ENCODE measurements at places on chromosomes 13 and 19.

- DNase-seq = no peak
Observed at GRCh38 chr13:35841060-35841521, 290.1 kb downstream of the DCLK1 start.

DNA sequence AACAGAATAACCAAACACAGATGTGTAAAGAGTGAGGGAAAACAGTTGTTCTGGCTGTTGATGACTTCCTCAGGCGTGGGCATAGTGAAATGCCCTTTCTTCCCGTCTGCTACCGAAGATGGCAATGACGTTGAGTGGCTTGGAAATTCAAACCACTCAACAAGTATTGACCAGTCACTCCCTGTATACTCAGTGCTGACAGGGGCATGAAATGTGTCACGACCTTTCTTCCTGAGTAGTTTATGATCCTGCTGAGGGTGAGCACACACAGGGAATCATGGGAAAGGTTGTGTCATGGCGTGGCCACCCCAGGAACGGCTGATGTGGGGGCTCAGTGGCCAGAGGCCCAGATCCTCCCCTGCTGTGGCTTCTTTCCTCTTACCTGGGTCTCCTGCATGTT, 87.8 kb upstream of the C1QTNF9B start:
- no peak for DNase-seq

DNA sequence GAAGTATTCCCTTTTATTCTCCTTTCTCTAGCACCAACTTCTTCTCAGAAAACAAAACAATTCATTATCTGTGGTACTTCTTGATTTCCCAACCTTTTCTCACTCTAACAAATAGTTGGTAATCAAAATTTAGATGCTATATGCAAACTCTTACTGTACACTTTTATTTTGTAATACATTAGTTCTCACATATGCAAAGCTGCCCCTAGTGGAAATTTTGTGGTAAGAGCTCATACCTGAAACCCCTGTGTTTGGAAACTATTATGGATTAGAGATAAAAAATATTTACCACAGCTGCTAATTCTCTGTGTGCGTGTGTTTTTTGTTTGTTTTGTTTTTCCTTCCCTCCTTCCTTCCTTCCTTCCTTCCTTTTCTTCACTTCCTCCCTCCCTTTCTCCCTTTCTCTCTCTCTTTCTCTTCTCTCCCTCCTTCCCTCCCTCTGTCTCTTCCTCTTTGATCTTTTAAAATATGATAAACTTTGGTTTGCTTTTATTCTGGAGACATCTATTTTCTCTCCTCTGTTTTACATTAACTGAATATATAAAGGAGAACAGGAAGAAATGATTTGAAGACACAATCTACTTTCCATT, 537.4 kb downstream of the SLITRK6 start:
- no peak for DNase-seq

GRCh38 chr13:32237681-32238080, 77.5 kb downstream of the ZAR1L start:
- DNase-seq = no peak

- DNase-seq = no peak
Observed at GRCh38 chr13:113009743-113010509, 40.9 kb downstream of the MCF2L start.

- no peak for DNase-seq
Observed at GRCh38 chr19:34454091-34454490, 25.9 kb downstream of the UBA2 start.

DNA sequence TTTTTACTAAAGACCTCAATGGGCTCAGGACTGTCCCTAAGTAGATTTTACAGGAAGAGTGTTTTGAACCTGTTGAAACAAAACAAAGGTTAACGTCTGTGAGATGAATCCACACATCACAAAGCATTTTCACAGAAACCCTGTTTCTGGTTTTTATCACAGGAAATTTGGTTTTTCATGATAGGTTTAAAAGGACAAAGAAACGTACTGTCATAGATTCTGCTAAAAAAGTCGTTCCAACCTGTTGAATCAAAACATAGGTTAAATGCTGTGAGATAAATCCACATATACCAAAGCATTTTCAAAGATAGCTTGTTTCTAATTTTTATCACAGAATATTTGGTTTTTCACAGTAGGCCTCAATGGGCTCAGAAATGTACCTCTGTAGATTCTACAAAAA, 1531.0 kb downstream of the UQCRFS1 start:
- no peak for DNase-seq

- DNase-seq = no peak
Observed at GRCh38 chr19:49431330-49431749, 6.2 kb downstream of the GFY start.

DNA sequence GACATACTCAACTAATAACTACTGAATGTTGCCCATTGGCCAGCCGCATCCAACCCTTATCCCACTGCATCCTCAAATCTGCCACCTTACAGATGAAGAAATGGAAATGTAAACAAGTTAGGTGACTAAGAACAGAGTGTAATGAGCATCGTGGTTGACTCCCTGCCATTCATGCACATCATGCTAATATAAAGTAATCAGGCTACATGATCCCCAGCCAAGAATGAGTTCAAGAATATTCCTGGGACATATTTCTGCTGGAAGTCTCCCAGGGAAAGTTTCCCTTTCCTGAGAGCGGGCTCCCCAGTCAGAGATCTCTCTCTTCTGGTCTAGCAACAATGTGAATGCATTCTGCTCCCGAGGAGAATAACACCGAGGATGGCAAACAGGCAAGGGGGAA, 55.9 kb upstream of the SERP2 start:
- DNase-seq = no peak

DNA sequence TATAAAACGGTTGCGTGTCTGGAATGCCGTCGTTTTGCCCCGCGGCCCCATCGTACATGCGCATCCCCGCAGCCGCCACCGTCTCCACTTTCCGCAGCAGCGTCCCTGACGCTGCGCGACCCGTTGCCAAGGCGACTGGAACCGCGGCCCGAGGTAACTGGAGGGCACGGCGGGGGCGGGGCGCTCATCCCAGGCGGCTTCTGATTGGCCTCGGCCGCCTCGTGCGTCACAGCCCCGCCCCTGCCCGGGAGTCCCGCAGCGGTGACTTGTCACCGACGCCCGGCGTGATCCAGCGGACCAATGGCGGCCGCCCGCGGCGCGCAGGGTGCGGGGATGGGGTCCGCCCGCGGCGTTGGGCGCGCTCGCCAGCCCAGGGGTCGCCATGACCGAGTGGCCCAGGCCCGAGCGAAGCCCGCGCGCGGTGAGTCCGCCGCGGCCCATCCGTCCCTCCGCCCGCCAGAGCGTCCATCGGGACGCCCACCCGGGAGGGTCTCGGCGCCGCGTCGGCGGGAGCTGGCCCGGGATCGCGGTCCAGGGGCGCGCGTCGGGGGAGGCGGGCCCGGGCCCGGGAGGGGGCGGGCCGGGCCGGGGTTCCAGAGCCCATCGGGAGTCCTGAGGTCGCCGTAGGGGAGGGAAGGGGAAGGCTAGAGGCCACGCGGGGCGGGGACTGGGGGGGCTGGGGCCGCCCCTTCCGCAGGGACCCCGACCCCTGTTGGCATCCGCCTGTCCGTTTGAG, at the start of gene ZSCAN1:
TSS of gene ZSCAN1 (plus strand) at position 285 of the 736 bp plus-strand sequence. CDS start 3,812 bp downstream, outside the sequence.
- DNase-seq = no peak

- no peak for DNase-seq
Observed at GRCh38 chr13:94620286-94620896, 18.7 kb downstream of the GPR180 start.

DNA sequence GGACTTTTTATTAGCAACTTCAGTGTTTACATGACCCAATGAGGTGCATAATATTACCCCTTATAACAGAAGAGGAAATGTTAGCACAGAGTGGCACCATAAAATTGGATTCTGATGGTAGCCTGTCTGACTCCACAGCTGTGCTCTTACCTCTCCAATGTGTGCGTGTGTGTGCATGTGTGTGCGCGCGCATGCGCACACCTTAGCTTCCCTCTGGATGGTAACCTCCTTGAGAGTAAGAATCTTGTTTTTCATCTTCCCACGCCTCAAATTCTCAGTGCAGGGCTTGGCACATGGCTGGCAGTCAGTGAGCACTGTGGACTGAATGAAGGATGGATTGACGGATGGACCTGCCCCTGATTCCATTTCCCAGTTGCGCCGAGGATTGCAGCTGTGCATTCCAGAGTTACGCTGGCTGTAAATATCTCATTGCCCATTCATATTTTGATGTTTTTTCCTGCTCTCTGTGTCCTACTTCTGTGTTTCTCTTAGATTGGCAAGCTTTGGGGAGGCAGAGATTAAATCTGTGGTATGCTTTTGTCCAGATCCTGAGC, 99.2 kb upstream of the WASF3 start:
- DNase-seq = no peak

GRCh38 chr13:98473788-98474144, 103.1 kb downstream of the STK24 start:
- no peak for DNase-seq

GRCh38 chr19:18742324-18742723, 48.8 kb downstream of the COMP start:
- DNase-seq = no peak

GRCh38 chr19:41694831-41695635, 7.0 kb upstream of the CEACAM7 start:
- DNase-seq = no peak

GRCh38 chr13:36822785-36823184, 3.8 kb downstream of the RFXAP start:
- no peak for DNase-seq

- peak; percentile 48 for DNase-seq
Observed at GRCh38 chr19:40274585-40275544, 10.3 kb downstream of the AKT2 start.

- DNase-seq = no peak
Observed at GRCh38 chr13:110265341-110265681, 41.6 kb downstream of the COL4A1 start.

- no peak for DNase-seq
Observed at GRCh38 chr13:80979035-80979641, 638.2 kb upstream of the SPRY2 start.

- DNase-seq = no peak
Observed at GRCh38 chr13:23709536-23709935, 139.3 kb downstream of the TNFRSF19 start.

GRCh38 chr13:93859716-93860115, 619.8 kb downstream of the DCT start:
- DNase-seq = no peak

DNA sequence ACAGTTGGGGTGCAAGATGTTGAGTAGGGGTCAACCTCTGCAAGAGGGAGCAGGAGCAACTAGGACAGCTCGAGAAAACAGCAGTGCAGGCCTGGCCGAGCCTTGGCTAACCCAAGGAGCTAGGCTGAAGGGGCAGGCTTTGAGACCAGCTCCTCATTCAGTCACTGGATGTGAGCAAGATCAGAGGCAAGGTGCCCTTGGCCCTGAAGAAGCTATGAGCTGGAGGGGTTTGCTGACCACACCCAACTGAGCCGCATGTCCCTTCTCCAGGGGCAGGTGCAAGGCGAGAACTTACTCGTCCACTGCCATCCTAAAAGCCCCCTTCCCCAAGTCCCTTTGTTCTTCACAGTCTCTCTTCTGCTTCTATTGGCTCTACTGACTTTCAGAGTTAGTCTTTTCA, 126.1 kb upstream of the UBL3 start:
- peak; percentile 23 for DNase-seq

- DNase-seq = no peak
Observed at GRCh38 chr19:46731584-46731983, 14.3 kb upstream of the FKRP start.

DNA sequence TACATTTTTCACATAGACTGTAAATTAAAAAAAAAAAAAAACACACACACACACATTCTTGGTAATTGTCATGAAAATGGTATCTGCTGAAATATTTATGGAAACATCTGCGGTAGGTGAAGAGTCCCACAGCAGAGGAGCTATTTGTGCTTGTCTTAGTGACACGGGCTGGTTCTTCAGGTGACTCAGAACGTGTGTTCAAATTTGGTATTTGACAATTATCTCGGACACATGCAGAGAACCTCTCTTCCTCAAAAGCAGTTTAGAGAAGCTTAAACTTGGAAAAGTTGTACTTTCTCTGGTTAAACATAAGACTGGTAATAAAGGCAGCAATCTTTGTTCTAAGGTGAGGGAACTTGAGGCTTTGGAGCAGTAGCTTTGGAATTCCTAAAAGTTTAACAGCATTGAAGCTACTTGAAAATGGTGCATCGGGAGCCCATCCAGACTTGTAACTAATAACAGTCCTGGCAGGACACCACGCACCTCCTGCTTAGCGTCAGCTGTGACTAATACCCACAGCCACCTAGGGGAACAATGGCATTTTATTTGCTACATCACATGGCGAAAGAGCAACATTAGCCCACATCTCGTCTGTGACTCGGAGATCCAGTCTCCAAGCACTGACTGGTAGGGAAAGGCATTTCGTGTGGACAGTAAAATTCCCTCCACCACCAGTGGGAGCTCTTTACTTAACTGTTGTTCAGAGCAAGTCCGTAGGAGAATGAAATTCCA, 1505.1 kb upstream of the SLC10A2 start:
- DNase-seq = no peak

GRCh38 chr19:10826846-10827245, 9.2 kb downstream of the TMED1 start:
- DNase-seq = no peak

DNA sequence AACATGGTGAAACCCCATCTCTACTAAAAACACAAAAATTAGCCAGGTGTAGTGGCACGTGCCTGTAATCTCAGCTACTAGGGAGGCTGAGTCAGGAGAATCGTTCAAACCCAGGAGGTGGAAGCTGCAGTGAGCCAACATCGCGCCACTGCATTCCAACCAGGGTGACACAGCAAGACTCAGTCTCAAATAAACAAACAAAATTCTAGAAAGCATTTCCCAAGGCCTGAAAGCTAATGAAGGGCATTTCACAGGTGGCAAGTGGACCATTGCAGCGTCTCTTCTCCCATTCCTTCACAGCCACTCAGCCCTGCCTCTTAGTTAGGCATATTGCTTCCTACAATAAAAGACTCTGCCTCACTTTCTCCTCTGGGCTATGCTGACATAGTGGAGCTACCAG, 13.5 kb upstream of the RXFP2 start:
- no peak for DNase-seq

- DNase-seq = peak; percentile 26
Observed at GRCh38 chr13:111372651-111373425, 52.4 kb downstream of the TEX29 start.

DNA sequence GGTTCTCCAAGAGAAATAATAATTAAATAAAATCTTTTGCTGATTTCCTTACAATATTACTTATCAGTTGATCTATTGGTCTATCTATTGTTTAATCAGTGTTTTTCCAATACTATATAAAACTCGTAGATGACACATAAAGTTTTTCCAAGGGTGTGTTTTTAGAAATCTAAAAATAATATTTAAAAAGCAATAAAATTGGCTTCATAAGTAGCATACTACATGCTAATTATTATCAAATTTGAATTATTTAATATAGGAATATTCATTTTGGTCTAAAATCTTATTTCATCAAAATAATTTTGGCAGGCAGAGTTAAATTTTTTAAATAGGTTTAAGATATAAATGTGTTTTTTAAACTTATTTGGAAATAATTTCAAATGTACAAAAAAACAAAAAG, 49.4 kb upstream of the MIR17HG start:
- DNase-seq = no peak

- no peak for DNase-seq
Observed at GRCh38 chr19:46975011-46975924, 44.4 kb upstream of the NPAS1 start.

- no peak for DNase-seq
Observed at GRCh38 chr13:91346850-91347201, 661 bp upstream of the MIR17HG start.
